ENCODE measurements at places on chromosomes 16 and 17.

DNA sequence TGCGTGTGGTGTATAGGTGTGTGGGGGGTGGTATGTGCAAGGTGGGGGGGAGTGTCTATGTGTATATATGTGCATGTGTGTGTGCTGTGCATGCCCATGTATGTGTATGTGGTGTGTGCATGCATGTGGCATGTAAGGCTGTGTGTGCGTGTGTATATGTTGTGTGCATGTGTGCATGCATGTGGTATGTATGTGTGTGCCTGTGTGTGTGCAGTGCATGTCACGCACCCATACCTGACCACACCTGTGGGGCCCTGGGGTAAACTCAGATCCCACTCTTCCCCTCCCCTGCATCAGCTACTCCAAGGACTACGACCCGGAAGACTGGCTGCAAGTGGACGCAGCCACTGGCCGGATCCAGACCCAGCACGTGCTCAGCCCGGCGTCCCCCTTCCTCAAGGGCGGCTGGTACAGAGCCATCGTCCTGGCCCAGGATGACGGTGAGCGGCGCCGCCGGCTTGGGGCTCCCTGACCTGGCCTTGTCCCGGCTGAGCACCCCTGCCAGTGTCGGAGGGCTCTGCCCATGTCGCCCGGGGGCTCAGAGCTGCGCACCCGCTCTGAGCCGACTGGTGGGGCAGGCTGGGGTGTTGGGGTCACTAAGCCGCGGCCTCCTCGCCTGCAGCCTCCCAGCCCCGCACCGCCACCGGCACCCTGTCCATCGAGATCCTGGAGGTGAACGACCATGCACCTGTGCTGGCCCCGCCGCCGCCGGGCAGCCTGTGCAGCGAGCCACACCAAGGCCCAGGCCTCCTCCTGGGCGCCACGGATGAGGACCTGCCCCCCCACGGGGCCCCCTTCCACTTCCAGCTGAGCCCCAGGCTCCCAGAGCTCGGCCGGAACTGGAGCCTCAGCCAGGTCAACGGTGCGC, 9.1 kb downstream of the SLC22A31 start:
- no peaks in the 10 kb centered on the region for H3K36me3 ChIP-seq
- no peak overlapping the region for H3K27ac ChIP-seq
- no peaks in the 10 kb centered on the region for H3K4me1 ChIP-seq
- DNase-seq = no peak
- H3K27me3 ChIP-seq = peaks cover 4% of the 10 kb centered on the region
- H3K4me3 ChIP-seq = no peak overlapping the region

DNA sequence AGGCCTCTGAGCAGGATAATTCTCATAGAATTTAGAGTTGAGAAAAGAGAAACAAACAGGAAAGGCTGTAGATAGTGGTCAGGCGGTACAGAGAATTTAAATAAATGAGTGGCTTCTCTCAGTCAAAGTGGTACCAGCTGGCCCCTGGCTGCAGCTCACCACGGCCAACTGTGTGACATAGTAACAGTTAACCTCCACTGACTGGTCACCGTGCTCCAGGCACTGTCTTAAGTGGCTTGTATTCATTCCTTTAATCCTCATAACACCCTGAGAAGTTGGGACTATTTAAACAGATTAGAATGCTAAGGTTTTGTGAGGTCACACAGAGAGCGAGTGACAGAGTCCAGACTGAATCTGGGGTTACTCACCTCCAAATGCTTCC, 108.9 kb downstream of the GNAO1 start:
- peaks cover 36% of the 10 kb centered on the region for H3K27me3 ChIP-seq
- H3K4me3 ChIP-seq = no peak overlapping the region
- H3K36me3 ChIP-seq = no peaks in the 10 kb centered on the region
- DNase-seq = no peak
- no peak overlapping the region for H3K27ac ChIP-seq

DNA sequence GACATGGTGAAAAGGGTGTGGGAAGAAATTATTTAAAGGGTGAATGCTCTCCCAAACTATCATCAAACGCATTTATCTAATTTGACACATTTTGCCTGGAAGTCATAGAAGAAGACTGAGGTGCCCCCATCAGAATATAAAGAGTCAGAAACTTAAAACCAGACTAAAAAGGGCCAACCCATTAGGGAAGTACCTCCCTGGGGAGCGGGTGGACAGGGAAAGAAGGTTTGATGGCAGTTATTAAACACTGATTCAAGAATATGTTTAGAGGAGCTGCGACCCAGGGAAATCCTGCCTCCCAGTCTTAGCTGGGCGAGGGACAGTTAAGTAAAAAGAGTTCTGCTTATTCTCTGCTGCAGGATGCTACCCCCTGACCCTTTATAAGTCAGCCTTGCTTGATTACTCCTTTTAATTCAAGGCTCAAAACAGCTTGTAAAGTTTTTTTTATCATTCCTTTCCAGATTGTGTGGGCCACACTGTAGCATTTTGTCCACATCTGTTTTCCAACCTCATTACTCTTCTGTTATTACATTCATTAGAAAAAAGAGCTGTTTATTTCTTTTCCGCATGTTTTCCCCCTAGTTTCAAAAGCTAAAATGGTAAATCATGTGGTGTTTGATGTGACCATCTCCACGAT, 138.5 kb upstream of the TBX2 start:
- peak overlapping the region; percentile 55 for H3K4me3 ChIP-seq

- no peak for DNase-seq
- no peak overlapping the region for H3K27ac ChIP-seq
- no peak overlapping the region for H3K4me3 ChIP-seq
Measured at GRCh38 chr17:39543664-39544063, 64.1 kb downstream of the NEUROD2 start.

- H3K27me3 ChIP-seq = peaks cover 1% of the 10 kb centered on the region
- no peaks in the 10 kb centered on the region for H3K36me3 ChIP-seq
- peaks cover 28% of the 10 kb centered on the region for H3K4me1 ChIP-seq
Measured at GRCh38 chr17:37360632-37361031, 15.2 kb upstream of the C17orf78 start.

DNA sequence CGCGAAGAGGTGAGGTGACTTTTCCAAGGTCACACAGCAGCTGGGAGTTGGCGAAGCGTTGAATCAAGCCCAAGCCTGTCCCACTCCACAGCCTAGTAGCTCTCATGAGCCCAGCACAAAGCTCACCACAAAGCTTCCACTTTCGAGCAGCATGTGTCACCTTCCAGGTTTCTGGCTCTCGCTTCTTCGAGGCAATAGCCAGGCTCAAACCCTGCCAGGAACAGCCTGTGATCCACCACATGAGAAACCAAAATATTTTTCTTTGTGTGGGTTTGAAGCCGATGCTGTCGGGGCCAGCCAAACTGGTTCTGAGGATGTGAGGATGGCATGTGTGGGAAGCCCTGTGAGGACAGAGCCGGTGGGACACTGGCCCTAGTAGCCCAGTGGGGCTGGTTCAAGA, 68.1 kb downstream of the COG7 start:
- H3K27me3 ChIP-seq = no peaks in the 10 kb centered on the region
- H3K4me1 ChIP-seq = no peaks in the 10 kb centered on the region
- H3K27ac ChIP-seq = no peak overlapping the region
- H3K36me3 ChIP-seq = peaks cover 5% of the 10 kb centered on the region
- DNase-seq = no peak

DNA sequence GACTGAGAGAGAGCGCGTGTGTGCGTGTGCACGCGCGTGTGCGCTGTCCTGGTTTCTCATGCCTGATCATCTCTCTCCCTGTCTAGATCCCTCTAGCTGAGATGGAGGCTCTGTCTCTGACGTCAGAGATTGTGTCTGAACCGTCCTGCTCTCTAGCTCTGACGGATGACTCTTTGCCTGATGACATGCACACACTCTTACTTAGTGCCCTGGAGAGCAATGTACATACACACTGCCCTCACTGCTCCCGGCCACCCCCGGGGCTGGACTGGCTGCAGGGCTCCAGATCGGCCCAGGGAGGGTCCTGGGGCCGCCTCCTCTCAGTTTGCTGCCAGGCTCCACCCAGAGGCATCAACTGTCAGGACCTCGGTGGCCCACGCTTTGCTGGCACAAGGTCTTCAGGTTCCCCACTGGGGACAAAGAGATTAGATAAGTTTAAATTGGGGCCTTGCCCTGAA, 13.1 kb upstream of the ABCC3 start:
- peaks cover 17% of the 10 kb centered on the region for H3K4me1 ChIP-seq
- peaks cover 6% of the 10 kb centered on the region for H3K27me3 ChIP-seq
- H3K36me3 ChIP-seq = no peaks in the 10 kb centered on the region

DNA sequence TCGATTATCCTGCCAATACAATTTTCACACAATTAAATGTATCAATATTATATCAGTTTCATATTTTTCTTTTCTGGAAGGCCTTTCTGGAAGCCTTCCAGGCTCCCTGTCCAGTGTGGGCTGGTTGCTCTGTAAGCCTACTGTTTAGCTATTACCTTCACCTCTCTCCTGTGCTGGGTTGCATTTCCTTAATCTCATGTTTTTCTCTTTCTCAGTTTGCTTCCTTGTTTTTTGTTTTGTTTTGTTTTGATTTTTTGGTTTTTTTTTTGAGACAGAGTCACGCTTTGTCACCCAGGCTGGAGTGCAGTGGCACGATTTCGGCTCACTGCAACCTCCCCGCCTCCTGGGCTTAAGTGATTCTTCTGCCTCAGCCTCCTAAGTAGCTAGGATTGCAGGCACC, 6.8 kb downstream of the SEPHS2 start:
- H3K4me1 ChIP-seq = peaks cover 7% of the 10 kb centered on the region
- DNase-seq = no peak
- peaks cover 7% of the 10 kb centered on the region for H3K27me3 ChIP-seq
- H3K4me3 ChIP-seq = no peak overlapping the region

DNA sequence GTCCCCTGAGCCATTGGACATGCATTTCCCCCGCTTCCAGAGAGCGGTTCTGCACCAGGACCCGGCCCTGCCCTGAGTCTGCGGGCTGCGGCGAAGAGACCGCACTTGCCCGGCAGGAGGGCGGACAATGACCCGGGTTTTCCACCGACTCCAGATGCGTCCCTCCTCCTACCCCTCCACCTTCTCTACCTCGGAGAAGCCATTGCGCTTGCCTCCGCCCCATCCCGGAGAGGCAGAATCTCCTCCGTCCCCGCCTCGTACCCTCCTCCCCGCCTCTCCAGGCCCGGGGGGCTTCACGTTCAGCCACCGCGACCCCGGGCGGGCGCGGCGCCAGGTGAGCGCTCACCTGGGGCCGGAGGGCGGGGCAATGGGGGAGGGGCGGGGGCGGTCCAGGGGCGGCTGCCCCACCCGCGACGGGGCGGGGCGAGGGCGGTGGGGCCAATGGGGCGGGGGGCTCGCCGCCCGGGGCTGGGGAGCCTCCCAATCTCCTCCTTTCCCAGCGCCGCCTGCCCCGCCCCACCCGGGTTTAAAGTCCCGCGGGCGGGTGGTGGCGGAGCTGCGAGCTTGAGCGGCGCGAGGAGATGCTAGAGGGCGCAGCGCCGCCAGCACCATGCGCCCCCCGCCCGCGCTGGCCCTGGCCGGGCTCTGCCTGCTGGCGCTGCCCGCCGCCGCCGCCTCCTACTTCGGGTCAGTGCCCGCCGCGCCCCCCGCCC, at the start of gene WNT9B:
Gene WNT9B, plus strand, starts transcription at position 555 of the 713 bp plus-strand sequence. Its CDS starts 56 bp downstream, at position 611.
- H3K4me1 ChIP-seq = no peaks in the 10 kb centered on the region
- no peak for DNase-seq
- no peak within 1 kb of the TSS for H3K27ac ChIP-seq
- no peaks in the 10 kb centered on the region for H3K36me3 ChIP-seq

- H3K27ac ChIP-seq = no peak overlapping the region
- no peak for DNase-seq
- H3K36me3 ChIP-seq = no peaks in the 10 kb centered on the region
- peaks cover 7% of the 10 kb centered on the region for H3K4me1 ChIP-seq
- no peak overlapping the region for H3K4me3 ChIP-seq
Measured at GRCh38 chr16:782258-782657, 5.9 kb downstream of the RPUSD1 start.

DNA sequence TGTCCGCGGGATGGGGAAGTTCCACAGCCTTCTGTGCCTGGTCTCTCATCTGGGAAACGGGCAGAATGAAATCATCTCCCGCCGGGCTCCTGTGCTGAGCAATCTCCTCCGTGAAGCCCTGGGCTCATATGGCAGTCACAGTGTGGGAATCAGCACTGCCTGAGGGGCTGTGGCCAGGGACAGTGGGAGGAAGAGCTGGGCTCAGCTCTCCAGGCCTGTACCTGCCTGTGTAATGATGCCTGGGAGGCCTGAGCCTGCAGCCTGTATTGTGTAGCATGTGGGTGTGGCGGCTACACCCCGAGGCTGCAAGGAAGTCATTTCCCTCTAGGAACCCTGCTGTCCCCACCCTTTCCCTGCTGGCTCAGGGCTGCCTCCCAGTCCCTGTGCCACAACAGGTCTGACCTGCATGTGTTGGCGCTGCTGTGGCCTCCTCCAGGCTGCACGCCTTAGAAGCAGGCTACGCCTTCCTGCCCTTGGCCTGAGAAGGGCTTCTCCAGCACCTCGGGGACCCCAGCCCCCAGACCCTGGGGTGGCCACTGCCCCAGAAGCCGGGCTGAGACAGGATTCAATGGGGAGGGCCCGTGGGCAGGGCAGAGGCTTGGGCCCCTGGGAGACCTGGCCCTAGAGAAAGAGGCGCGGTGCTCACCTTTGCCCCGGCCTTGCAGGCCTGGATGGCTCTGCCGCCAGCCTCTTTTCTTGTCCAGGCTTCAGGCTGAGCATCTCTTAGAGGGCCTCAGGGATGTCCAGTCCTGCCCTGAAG, 2.1 kb downstream of the ITGB4 start:
- no peak overlapping the region for H3K27ac ChIP-seq
- no peak for DNase-seq

GRCh38 chr16:86513471-86514277, 3.3 kb downstream of the FOXF1 start:
- peak overlapping the region; percentile 77 for H3K27ac ChIP-seq
- H3K4me1 ChIP-seq = peaks cover 36% of the 10 kb centered on the region
- DNase-seq = no peak
- peaks cover 34% of the 10 kb centered on the region for H3K36me3 ChIP-seq
- H3K4me3 ChIP-seq = peak overlapping the region; percentile 91
- H3K27me3 ChIP-seq = peaks cover 5% of the 10 kb centered on the region

- H3K36me3 ChIP-seq = no peaks in the 10 kb centered on the region
- no peak overlapping the region for H3K27ac ChIP-seq
- DNase-seq = no peak
- H3K27me3 ChIP-seq = peaks cover 12% of the 10 kb centered on the region
- no peak overlapping the region for H3K4me3 ChIP-seq
Measured at GRCh38 chr17:3986270-3986938, 22.2 kb upstream of the ATP2A3 start.

DNA sequence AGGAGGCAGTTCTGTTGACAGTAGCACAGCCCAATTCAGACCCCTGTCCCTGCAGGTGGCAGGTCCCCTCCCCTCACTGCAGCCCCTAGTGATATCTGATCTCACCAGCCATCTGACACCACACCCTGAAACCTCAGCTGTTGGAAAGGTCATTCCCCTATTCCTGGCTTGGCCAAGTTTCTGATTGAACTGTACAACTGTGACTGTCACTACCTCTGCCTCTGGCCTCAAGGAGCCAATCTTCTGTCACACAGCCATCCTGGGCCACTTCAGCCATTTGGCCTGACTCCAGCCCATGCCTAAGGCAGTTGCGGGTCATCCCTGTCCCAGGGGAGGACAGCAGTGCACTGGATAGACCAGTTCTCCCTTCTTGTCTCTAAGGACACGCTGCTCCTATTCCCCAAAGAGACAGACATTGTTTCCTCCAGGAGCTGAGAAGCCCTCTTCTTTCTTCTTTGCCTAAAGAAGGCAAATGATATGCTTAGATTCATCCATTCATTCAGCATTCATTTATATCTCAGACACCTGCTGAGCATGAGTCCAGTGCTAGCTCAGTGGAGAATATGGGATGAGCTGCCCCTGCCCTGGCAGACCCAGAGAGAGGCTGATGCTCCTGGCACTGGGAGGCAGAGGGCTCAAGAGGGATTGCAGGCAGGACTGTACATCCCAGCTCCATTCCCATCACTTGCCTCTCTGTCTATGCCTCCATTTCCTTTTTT, 4.6 kb upstream of the ALDOA start:
- peaks cover 12% of the 10 kb centered on the region for H3K36me3 ChIP-seq
- DNase-seq = no peak
- peaks cover 19% of the 10 kb centered on the region for H3K4me1 ChIP-seq
- no peak overlapping the region for H3K27ac ChIP-seq
- H3K4me3 ChIP-seq = no peak overlapping the region
